Stimulated activated CD4-positive, alpha-beta T cell treated with anti-CD3 and anti-CD28 coated beads, TNF-alpha, amount 100 ng/mL, for 4 hours (primary cell): ENCODE measurements at places on chromosomes 12 and 14.

GRCh38 chr12:47134005-47134404 is 54.2 kb upstream of the AMIGO2 start:
- DNase-seq = no peak

GRCh38 chr12:92272061-92272964 is 126.7 kb upstream of the BTG1 start:
- no peak for DNase-seq

DNA sequence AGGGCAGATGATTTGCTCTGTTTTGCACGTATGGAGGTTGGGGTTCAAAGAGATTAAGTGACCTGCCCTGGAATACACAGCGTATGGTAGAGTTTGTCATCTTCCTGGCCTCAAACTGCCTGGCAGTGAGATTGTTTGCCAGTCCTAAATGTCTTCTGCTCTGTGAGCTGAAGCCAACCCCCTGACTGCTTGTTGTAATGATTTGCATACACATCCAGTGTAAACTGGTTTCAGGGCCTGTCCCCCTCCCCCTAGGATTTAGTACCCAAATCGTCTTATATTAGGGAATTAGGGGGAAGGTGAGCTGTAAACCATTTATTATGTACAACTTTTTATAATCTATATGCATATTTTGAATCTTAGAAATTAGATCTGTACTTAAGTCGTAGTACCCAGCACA is 38.4 kb downstream of the AKAP3 start:
- DNase-seq = no peak

- no peak for DNase-seq
Measured at GRCh38 chr12:113396828-113397496, 6.7 kb downstream of the SDS start.

DNA sequence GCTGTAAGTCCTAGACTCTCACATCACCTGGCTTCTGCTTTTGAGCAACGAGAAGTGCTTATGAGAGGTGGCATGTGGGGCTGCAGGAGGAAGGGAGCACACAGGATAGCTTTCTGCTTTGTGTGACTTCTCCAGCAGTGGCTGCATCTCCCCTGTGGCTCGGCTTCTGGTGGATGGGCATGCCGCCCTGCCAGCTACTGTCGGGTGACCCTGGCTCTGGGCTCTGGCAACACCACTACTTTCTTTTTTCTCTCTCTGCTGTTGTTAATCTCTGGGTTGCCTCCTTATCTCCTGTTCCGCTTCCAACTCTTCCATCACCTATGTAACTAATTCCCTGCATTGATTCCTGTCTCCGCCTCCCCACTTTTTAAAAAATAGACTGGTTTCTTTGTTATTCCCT is 209.1 kb upstream of the DAAM1 start:
- DNase-seq = no peak

GRCh38 chr12:75862692-75863471 is 168.7 kb downstream of the PHLDA1 start:
- no peak for DNase-seq

- DNase-seq = peak; percentile 23
Measured at GRCh38 chr12:51270067-51270950, at the start of gene SMAGP. TSS of gene SMAGP (minus strand) at chr12:51270415. CDS start at chr12:51269278, 1,137 bp downstream.
